ENCODE measurements at places on chromosomes 6 and 20. TPM values are rescaled to one million over a fixed set of nuclear protein-coding genes. Genes with fewer than 3 reads are reported as not detected.

Gene RNASET2
- 50.7 TPM for polyA plus RNA-seq

Gene EPM2A
- 7.8 TPM for polyA plus RNA-seq

Gene PNPLA1
- 1.2 TPM for polyA plus RNA-seq

Gene APOM
- polyA plus RNA-seq: 154 TPM

Gene PCMT1
- polyA plus RNA-seq: 71.2 TPM

Gene OVOL2
- 4.1 TPM for polyA plus RNA-seq

Gene C20orf141
- not detected for polyA plus RNA-seq

Gene GLP1R
- 0.13 TPM for polyA plus RNA-seq

Gene SLC35D3
- not detected for polyA plus RNA-seq

Gene XKR7
- polyA plus RNA-seq: not detected

Gene PRL
- not detected for polyA plus RNA-seq

Gene PROKR2
- not detected for polyA plus RNA-seq

Gene SSTR4
- polyA plus RNA-seq: not detected

Gene MUCL3
- not detected for polyA plus RNA-seq

Gene EEF1A2
- polyA plus RNA-seq: 1.5 TPM

Gene MSH5
- polyA plus RNA-seq: 14.4 TPM

Data from kidney (tissue), 22 donors.